Inflammatory macrophage treated with lipopolysaccharide for 4 hours (primary cell): ENCODE measurements at places on chromosomes 3 and 15.

DNA sequence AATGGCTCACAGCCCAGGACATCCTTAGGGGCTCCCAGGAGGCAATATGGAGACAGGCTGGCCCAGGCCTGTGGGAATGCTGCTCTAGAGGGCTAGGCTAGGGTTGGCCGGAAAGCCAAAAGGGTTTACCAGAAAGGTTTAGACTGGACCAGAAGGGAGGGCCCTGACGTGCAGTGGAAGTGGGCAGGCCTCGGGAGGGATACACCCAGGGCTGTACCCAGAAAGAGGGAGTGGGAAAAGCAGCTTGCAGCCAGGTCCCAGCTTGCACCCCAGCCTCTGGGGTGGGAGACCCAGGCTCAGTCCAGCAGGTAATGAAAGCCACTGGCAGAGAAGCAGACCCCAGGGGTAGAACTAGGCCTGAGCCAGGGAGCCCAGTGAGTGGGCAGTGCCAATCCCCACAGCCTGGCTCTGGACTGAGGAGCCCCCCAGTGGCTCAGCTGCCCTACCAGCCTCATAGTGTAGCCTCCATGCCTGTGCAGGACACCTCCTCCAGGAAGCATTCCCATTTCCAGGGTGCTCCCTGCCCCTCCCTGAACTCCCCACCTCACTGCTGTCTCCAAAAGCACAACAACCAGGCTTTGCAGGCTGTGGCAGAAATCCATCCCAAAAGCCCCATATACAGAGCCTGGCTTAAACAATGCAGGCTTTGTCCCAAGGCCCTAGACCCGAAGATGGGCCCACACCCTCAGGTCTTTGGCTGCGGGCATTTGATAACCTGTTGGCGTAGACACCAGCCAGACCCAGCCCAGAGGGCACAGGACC lies 3.5 kb downstream of the GORASP1 start:
- no peak for DNase-seq

DNA sequence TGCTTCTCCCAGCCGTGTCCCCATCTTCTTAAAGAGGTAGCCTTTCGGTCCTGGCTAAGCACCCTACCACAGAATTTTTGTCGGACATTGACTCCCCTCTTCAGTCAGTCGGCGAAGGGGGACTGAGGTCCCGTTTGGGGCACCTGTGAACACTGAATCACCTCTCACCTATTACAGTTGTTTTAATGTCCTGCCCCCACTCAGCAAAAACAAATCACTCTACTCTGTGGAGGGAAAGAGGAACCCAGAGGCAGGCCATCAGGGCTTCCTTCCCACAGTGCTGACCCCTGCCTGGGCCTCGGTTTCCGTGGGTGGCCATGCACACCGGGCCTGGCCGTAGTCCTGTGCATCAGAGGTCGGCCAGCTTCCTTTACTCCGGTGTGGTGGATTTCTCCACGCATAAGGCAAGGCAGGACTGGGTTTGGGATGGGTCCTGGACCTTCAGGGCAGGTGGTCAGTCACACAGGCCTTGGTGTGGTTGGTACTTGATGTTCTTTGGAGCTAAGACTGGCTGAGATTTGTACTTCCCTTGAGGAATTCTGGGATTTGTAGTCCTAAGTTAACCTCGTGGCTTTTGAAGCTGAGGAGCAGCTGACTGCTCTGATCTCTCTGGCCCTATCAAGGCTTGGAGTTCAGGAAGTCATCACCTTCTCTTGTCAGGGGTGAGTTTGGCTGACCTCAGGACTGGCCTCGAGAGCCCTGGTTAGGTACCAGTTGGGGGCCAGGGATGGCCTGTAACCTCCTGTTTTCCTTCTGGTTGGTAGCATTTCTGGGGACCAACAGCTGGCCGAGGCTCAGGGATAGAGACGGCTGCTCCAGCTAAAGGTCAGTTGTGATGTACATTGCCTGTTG lies 627 bp upstream of the FAM131A start:
- peak; percentile 63 for DNase-seq

- DNase-seq: no peak
Observed at GRCh38 chr3:8385848-8386620, 115.6 kb upstream of the LMCD1 start.

GRCh38 chr15:90481023-90481422 lies 48.7 kb upstream of the CRTC3 start:
- DNase-seq: peak; percentile 59

GRCh38 chr15:81747026-81747425 lies 298.8 kb downstream of the MEX3B start:
- DNase-seq: no peak

GRCh38 chr15:80424381-80424780 lies 20.2 kb downstream of the ARNT2 start:
- no peak for DNase-seq

DNA sequence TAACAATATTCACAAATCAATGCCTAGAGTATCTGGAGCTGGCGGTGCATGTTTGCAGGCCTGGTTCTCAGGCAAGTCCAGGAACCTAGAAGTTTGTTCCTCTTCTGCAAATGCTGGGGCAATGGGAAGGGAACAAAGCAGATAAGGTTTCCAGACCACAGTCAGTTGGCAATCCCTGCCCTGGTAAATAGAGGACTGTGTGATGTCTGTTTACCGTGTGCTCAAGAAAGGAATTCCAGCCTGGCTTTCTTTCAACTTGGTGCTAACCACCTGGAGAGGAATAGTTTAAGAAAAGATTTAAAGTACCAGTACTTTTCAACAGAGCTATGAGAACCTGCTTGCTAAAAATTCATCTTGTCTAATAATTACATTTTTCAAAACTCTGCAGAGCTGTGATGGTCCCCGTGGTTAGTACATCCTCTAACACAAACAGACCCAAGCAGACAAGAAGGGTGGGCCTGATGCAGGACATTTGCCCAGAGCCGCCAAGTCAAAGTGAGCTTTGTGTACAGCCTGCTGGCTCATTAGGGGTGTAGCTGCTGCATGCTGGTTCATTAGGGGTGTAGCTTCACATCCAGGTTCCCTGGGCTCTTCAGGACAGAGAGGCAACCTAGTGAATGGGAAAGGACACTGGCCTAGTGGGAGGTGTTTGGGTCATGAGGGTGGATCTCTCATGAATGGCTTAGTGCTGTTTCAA lies 220.5 kb downstream of the SQOR start:
- no peak for DNase-seq

- no peak for DNase-seq
Observed at GRCh38 chr15:35514759-35515158, 31.2 kb downstream of the DPH6 start.

DNA sequence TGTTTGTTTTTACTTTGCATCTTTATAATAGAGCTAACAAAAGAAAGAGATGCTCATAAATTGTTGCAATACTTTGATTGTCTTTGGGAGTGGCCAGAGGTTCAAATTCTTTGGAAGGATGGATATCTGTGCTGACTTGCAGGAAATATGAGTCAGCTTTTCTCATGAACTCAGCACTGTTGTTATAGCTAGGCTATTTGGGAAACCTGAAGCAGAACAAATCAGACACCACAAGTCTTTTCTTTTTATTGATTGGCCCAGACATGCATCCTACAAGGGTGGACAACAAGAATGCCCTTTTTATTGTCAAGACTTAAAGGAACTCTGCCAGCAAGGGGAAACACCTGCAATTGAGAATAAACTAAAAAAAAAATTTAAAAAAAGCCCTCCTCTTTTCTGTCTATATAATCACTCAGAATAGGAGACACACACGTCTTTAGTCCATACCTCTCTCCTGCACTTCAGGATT lies 4.6 kb upstream of the DENND4A start:
- DNase-seq: peak; percentile 27

GRCh38 chr3:183261151-183261724 lies 8.2 kb downstream of the B3GNT5 start:
- DNase-seq: peak; percentile 48
